ENCODE measurements at places on chromosomes 16 and 17. TPM values are rescaled to one million over a fixed set of nuclear protein-coding genes. Genes with fewer than 3 reads are reported as not detected.

The CACNG5 gene
- not detected for total RNA-seq

The KRTAP16-1 gene
- not detected for total RNA-seq

The NFAT5 gene
- total RNA-seq, result 5.1 TPM

The LGALS9B gene
- not detected for total RNA-seq

The KRT24 gene
- total RNA-seq, result not detected

The TMEM219 gene
- total RNA-seq, result 98.4 TPM

The TBC1D3 gene
- total RNA-seq, result not detected

The TRPV3 gene
- total RNA-seq, result 0.30 TPM

The DRC3 gene
- total RNA-seq, result 2.4 TPM

The CEMP1 gene
- total RNA-seq, result not detected

The CLEC18C gene
- 0.08 TPM for total RNA-seq

The RNF167 gene
- total RNA-seq, result 100 TPM

The ORC6 gene
- total RNA-seq, result 42.4 TPM
